Chondrocyte (in vitro differentiated cells): ENCODE measurements at places on chromosomes 3 and 15.

DNA sequence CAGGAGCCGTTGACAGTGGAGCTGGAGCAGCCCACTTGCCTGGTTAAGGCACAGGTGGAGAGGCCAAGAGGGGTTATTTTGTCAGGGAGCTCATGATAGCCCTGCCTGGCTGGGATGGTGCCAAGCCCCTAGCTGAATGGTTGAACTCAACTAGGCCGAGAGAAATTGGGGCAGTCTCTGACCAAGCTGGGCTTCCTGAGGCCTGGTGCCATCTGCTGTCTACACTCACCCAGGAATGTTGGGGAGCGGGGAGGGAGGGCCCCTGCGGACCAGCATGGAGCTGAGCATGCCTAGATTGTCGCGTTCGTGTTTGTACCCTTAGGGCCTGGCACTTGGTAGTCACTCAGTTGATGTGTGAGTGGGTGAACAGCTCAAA lies 1.2 kb downstream of the BRPF1 start:
- DNase-seq: no peak

DNA sequence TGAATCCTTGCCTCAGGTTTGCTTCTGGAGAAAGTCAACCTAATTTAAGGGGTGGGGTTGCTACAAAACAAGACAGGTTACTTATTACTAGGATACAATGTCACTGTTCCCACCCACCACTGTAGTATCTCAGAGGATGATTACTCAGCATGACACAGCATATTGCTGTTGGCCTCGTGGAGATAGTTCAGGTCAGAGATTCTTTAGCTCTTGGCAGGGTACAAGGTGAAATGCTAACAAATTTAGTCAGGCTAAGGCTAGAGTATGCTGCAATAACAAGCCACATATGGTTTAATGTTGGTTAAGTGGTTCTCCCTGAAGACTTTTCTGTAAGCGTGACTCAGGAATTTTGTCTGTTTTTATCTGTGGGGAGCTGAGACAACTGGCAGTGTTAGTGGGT lies 161.8 kb downstream of the EDEM1 start:
- no peak for DNase-seq

DNA sequence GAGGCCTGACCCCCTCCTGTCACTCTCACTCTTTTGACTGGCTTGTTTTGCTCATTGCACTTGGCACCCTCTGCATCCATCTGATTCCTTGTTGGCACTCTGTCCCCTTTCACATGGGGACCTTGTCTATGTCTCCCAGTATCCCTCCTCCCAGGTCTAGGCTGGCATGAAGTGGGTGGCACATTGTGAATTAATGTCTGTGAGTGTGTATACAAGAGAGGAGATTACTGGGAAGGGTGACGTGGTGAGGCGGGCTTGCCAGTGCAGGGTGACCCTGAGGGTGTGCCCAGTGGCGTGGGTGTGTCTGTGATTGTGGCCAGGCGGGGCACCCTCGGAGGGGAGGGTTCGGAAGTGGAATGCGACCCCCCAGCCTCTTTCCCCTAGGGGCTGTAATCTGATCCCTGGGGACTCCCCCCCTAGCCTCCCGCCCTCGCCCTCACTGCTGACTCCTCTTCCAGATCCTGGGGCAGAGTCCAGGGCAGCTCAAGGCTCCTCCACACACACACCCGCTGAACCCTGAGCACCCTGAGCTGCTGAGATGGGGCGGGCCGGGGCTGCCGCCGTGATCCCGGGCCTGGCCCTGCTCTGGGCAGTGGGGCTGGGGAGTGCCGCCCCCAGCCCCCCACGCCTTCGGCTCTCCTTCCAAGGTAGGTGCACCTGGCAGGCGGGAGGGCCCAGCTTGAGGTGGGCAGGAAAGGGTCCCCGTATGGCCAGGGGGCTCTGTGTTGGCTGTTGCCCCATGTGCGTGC lies at the start of gene SEMA3B:
Gene SEMA3B (plus strand): TSS at position 445 of the 749 bp plus-strand sequence. CDS start 94 bp downstream, at position 539.
- DNase-seq: no peak

DNA sequence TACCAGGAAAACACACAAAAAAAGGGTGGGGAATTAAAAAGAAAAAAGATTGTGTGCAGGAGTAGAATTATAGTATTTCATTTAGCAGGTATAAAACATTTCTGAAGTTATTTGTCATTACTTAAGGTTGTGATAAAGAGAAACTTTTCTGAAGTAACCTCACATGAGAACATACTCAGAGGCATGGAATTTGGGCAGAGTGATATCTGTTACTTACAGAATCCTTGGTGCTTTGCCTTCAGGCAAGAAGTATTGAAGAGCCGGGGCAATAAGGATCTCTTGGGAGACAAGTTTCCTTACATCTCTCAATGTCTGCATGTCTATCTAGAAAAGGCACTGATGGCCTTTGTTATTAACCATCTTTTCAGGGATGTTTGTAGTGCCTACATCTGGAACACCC lies 179.7 kb upstream of the ROBO1 start:
- DNase-seq: no peak

DNA sequence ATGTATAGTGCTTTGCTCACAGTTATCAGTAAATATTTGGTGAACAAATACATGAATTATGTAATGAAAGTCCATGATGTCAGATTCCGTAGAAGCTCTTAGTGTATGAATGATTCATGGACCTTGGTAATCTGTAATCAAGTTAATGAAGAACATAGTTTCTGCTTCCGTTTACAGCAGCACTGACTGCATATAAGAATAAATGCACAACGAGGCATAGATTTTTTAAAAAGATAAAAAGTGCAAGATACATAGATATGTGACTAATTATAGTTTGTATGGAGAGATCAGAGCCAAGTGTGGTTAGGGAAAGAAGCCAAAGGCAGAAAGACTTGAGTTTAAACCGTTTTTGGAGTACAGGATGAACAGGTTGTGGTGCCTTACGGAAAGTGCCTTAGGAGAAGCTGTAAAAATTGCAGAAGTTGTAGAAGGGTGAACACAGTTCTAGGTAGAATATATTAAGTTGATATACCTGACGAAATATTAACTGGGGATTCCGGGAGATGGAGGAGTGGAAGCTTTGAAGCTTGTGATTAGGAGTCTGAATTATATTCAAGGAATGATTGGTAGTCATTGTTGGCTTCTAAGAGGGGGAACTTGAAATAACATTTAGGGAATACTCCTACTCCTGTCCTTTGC lies 293.1 kb downstream of the NLGN1 start:
- DNase-seq: no peak

GRCh38 chr3:38148311-38148882 lies 9.9 kb downstream of the MYD88 start:
- no peak for DNase-seq

GRCh38 chr3:113783463-113783862 lies 36.6 kb downstream of the ATP6V1A start:
- DNase-seq: no peak

DNA sequence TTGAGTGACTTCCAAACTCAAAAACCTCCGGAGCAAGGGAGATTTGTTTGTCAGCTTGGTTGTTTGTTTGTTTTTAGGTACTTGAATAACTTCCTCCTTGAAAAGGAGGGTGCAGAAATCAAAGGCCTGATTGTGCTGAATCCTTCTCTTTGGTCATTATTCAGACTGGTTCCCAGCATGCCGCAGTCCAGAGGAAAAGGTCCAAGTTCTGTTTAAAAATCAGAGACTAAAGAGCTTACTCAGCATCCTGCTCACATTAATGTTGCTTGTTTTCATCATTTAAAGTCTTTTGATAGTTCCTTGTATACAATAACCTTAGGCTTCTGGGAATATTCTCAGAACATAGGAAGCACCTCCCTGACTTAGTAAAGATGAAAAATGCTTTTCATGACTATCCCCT lies 982 bp upstream of the SCG3 start:
- no peak for DNase-seq

GRCh38 chr15:40357723-40358470 lies at the start of gene DISP2:
Gene DISP2 (plus strand): TSS chr15:40358219. CDS start chr15:40358322, 103 bp downstream.
- DNase-seq: peak; percentile 93

GRCh38 chr15:41936649-41937567 lies 35.4 kb downstream of the EHD4 start:
- DNase-seq: no peak

DNA sequence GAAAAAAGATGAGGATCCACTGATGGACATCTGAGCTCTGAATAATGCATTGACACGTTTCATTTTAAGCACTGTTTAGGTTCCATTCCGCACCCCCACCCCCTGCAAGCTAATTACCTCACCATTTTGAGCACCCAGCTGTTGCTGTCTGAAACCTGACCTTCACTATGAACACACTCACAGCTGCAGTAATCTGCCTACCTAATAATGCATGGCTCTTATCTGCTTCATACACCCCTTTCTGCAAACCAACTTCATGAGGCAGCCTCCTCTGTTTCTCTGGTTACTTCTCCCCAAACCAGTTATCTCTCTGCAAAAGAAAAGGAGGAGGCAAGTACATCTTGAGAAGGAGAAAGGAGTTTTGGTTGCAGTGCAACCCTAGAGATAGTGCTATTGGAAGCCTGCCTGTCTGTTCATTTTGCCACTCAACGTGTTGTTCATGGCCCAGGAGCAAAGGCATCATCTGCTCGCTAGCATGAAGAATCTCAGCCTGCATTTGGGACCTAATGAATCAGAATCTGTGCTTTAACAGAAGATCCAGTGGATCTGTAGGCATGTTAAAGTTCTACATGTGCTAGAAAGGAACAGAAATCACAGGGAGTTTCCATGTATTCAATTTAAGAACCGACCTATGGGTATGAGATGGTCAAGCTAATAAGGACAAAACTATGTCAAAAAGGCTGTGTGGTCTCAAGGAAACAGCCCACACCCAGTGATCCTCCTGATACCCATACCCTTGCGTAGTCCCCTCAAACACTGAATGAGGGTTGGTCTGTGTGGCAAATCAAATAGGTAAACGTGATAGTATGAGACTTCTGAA lies 87.2 kb downstream of the MB21D2 start:
- no peak for DNase-seq

DNA sequence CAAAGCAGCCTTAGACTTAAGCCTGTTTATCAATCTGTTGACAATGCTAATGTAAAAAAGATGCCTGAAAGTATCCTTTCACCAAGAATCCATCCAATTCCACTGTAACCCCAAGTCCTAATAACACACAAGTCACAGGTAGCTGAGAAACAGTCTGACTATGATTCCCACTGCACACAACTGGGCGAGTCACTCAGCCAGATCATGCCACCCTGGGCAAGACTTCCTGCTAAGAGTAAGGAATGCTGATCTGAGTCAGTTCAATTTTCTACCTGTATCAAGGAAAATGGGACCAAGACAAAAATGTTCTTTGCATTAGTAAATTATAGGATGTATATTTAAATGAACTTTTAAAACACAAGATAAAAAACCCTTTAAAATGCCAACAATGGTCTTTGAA lies 33.3 kb downstream of the NPTN start:
- DNase-seq: no peak

GRCh38 chr15:22831473-22831872 lies 7.0 kb upstream of the NIPA2 start:
- no peak for DNase-seq

DNA sequence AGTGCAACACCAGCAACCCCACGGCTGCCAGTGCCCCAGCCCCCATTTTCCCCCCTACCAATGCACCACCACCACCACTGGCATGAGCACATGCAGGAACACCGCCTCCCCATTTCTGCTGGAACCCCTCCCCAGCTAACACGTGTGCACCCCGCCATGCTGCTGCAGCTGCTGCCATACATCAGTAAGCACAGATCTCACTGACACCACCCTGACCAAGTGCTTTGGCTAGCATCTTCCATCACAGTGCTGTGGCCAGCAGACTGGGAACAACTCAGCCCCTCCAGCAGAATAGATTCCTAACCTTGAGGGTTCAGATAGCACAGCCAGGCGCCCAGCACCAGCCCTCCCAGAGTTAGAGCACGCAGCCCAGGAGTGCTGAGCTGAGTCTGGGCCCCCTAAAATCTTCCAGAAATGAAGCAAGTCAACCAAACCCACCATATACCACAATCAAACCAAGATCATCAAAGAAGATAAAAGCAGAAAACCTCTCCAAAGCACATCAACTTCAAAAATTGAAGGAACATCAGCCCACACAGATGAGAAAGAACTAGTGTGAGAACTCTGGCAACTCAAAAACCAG lies 81.2 kb upstream of the CDV3 start:
- no peak for DNase-seq

- DNase-seq: no peak
Measured at GRCh38 chr3:23900744-23901143, 16.0 kb downstream of the NKIRAS1 start.

DNA sequence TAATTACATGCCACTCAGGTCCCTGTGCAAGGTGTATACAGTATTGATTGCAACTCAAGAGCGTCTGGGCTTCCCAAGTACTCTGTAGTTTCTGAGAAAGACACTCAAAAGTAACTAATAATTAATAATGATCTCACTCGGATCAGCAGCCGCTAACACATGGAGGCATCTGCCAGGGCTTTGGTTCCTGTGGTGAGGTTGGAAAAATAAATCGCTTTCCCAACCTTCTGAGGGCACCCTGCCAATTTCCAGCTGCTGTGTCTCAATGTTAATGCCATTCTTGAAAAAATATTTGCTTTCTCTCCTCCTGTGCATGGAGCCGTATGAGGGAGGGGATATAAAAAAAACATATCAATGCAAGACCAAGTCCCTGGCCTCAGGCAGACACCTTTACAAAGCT lies 116.5 kb upstream of the SLC2A2 start:
- DNase-seq: no peak

GRCh38 chr3:186054792-186055352 lies 54.0 kb downstream of the ETV5 start:
- DNase-seq: no peak

- DNase-seq: no peak
Measured at GRCh38 chr15:39031596-39031995, 467.0 kb upstream of the RASGRP1 start.

DNA sequence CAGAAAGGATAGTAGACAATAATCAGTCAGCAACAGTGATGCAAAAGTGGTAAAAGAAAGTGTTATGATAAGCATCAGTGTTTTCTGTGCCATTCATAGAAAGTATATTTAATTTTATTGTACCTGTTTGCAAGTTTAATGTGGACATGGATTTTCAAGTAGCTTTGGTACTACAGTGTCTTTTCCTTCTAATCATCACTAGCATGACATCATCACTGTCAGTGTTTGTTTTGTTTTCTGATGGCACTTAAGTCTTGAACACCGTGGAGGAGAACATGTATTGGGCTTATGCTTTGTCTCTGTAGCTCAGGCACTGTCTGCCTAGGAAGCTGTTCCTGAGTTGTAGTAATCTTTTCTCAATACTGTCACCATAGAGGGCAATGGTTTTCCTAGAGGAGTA lies 41.9 kb downstream of the SETD5 start:
- DNase-seq: no peak

GRCh38 chr3:156513619-156514018 lies 41.3 kb downstream of the SSR3 start:
- no peak for DNase-seq

- no peak for DNase-seq
Measured at GRCh38 chr3:53126601-53127000, 3.6 kb downstream of the RFT1 start.

- no peak for DNase-seq
Measured at GRCh38 chr3:15645740-15646501, 44.4 kb downstream of the BTD start.
